ENCODE measurements at places on chromosomes 5 and 9. TPM values are rescaled to one million over a fixed set of nuclear protein-coding genes. Genes with fewer than 3 reads are reported as not detected.

ESM1 gene
- 1.4 TPM for total RNA-seq

GRCh38 chr5:151075698-151076331, 5.0 kb downstream of the TNIP1 start:
- no peak for DNase-seq

- no peak for DNase-seq
These were observed 36.5 kb downstream of the ZCCHC7 start for GRCh38 chr9:37156781-37157356.

DNA sequence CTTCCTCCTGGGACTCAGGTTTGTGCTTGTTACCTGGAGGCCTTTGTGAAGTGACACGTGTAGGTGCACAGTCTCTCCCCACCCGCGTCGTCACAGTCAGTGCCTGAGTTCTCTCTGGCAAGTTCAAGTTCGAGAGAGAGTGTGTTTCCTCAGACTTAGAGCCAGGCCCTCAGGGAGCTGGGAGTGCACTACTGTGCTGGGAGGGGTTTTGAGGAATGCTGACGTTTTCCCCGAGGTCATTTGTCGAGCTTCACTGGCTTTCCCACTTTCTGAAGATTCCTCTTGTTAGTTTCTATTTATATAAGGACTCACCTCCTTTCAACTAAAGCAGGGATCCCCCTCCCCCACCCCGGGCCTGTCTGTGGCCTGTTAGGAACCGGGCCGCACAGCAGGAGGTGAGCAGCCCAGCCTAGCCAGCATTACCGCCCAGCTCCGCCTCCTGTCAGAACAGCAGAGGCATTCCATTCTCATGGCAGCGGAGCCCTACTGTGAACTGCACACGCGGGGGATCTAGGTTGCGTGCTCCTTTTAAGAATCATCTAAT, 209.2 kb downstream of the DIRAS2 start:
- no peak for DNase-seq

RAD1 gene
- total RNA-seq = 27.4 TPM

DNA sequence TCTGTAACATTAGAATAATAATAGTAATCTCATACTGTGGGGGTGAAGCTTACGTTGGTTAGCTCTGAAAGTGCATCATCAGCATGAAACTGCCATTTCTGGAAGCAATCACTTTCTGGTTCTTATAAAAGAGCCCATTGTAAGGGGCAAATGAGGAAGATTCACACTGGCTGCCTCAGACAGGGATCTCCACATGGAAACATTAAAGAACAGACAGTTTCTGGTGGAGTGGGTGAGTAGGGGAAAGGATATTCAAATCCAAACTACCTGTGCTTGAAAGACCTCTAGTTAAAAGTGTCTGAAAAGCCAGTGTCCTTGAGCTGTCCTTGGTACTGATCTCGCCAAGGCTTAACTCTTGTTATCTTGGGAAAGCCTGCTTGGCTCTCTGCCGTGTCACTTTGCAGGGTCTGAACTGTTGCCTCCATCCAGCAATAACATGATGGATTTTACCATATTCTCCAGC, 19.1 kb upstream of the SLC31A2 start:
- no peak for DNase-seq

GRCh38 chr9:104810421-104811339, 46.8 kb downstream of the NIPSNAP3B start:
- DNase-seq = no peak

- DNase-seq = no peak
These were observed 762.3 kb downstream of the PRELID2 start for GRCh38 chr5:145072889-145073288.

DNA sequence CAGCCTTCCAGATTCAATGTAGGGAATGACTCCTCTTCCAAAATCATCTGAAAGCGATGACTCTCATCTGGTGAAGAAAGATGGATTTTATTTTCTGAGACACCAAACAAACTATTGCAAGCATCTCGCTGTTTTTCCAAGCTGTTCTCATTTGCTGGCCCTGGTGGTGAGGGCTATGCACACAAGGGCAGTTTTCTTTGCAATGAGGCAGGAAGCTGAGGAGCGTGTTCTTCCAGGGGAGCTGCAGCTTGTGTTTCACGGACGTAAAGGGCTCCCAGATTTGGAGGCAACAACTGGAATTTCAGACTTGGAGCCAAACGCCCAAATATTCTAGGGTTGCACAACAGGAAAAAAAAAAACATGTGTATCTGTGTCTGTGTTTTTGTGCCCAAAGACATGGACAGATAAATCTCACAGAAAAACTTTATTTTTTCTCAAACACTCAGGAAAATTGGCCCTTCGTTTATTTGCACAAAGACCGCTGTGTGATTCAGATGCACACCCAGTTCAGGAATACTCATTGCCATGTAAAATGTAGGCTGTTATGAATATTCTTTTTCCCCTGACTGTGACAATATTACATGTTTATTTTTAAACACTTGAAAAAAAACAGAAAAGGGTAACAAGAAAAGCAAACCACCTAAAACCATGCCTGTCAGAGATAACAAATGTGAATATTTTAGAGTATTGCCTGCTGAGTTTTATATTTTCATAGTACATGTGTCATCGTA, 151.3 kb downstream of the GAS1 start:
- DNase-seq = no peak

DNA sequence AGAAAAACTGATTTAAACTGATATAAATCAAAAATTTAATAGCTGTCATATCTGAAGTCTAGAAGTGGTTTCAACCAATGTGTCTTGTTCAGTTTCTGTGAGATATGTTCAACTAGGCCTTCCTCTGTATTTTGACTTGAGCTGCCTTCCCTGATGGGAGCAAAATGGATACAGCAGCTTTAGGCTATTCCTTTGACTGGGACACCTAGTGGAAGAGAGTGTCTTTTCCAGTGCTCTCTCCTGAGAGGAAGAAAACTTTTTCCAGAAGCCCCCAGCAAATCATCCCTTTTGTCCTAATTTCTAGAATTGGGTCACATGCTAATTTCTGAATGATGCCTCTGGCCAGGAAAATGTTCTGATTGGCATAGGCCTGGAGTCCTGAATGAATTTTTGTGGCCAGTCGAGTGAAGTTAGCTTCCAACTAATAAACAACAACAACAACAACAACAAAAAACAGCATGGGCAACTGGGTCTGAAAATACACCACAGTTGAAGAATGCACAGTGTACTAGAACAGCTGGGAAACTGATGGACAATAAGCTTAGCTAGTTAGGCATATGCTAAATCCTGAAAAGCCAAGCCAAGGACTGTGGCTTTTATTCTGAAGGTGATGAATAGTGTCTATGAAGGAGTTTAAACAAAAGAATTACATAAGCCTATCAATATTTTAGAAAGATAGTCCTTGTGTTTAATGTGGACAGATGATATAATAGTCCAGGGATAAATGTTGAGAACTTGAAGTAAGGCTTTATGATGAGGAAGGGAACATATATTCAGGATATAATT, 125.7 kb downstream of the FBN2 start:
- DNase-seq = no peak

DNA sequence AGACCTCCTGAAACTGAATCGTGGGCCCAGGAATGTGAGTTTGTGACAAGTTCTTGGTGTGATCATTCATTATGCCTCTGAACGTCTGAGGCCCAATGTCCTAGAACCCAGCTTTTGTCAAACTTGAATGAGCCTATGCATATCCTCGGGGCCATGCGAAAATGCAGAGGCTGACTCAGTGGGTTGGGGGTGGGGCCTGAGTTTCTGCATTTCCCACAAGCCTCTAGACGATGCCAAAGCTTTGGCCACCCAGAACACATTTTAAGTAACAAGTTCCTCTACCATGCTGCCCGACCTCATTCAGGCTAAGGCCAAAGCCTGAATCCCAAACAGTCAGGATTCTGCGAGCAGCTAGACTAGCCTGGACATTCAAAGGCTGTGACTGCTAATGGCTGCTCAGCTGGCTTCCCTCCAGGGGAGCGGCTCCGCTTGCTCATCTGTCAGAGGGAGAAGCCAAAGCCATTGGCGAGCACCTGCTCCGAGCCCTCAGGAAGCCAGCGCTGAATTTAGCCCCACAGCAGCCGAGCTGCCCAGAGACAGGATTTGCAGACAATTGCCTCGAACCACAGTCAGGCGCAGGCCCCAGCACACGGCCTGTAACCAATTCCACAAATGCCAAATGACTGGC, 177.5 kb downstream of the ZDHHC21 start:
- no peak for DNase-seq

SAXO1 gene
- total RNA-seq = 0.06 TPM

DNA sequence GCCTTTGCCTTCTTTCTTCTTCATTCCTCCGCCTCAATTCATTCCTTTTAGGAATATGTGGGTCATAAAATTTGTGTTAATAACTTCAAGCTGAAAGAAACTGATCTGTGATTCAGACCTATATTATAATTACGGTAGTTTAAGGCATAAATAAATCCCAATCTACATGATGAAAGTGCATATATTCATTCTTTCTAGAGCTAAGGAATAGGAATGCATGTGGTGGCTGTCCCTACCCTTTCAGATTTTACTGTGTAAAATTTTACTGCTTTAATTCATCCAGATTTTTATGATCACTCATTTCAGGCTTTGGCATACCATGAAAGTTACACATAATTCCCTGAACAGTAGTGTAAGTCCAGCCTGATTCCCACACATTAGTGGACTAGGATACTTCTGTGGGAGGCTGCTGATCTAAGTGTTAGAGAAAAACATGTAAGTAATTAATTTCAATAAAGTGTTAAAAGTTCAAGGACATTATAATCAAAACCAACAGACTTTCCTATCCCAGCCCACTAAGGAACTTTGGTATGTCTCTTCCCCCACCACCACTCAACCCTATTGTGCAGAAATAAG, 83.1 kb downstream of the HINT1 start:
- DNase-seq = no peak

SEMA6A gene
- total RNA-seq = 8.4 TPM

GRCh38 chr9:124721109-124721906, 49.8 kb downstream of the NR6A1 start:
- DNase-seq = no peak

DNA sequence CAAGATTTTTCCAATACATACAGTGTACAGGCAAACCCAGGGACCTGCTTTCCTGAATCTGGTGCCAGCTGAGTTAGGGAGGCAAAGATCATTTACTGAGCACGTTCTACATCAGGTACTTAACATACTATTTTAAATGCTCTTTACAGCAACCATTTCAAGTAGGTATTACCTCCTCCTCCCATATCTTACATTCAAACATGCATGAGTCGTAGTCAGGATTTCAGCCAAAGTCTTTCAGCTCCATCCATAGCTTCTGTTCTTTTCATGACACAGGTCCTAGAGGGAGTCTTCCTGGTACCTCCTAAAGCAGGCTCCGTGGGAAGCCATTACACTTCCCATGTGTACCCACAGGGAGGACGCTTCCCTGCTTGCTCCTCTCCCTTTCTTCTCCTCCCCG, 11.7 kb downstream of the KCNV2 start:
- no peak for DNase-seq

GRCh38 chr5:173016598-173017046, 33.1 kb downstream of the ATP6V0E1 start:
- DNase-seq = no peak

GPR150 gene
- not detected for total RNA-seq

DNA sequence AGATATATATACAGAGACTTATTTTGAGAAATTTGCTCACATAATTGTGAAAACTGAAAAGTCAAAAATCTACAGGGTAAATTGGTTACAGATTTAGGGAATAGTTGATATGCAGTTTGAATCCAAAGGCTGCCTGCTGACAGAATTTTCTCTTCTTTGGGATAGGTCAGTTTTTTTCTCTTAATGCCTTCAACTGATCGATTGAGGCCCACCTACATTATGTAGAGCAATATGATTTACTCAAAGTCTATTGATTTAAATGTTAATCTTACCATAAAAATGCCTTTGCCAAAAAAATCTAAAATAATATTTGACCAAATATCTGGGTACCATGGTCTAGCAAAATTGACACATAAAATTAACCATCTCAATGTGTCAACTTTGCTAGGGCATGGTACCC, 3.9 kb upstream of the GHR start:
- DNase-seq = no peak

GRCh38 chr5:98795243-98795642, 21.8 kb downstream of the RGMB start:
- no peak for DNase-seq

DNA sequence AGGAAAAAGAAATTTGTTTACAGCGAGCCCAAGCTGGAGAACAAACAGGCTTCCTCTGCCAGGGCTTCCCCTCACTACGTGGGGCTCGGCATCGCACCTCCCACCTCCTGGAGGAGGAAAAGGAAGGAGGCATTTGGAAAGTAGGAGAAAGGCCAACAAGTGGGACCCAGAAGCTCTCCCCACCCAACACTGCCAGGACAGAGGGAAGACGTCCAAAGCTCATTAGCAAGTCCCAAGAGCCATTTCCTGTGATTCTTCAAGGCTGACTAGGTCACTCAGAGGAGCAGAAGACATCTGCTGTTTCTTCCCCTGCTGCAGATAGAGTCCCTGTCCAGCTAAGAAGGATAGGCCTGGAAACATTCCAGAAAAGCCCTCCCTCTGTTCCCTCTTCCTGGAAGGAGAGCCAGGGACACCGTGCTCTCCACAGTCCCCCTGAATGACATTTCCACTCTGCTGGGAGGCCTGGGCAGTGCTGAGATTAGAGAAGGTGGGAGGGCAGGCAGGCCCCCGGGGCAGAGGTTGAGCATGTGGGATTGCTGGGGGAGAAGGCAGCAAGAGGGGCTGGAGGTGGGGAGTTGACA, 57.0 kb upstream of the NEURL1B start:
- peak; percentile 72 for DNase-seq

GRCh38 chr9:121992571-121993212, 100.4 kb downstream of the TTLL11 start:
- DNase-seq = peak; percentile 34

- DNase-seq = no peak
These were observed 91.8 kb upstream of the OR13F1 start for GRCh38 chr9:104412238-104412637.

DNA sequence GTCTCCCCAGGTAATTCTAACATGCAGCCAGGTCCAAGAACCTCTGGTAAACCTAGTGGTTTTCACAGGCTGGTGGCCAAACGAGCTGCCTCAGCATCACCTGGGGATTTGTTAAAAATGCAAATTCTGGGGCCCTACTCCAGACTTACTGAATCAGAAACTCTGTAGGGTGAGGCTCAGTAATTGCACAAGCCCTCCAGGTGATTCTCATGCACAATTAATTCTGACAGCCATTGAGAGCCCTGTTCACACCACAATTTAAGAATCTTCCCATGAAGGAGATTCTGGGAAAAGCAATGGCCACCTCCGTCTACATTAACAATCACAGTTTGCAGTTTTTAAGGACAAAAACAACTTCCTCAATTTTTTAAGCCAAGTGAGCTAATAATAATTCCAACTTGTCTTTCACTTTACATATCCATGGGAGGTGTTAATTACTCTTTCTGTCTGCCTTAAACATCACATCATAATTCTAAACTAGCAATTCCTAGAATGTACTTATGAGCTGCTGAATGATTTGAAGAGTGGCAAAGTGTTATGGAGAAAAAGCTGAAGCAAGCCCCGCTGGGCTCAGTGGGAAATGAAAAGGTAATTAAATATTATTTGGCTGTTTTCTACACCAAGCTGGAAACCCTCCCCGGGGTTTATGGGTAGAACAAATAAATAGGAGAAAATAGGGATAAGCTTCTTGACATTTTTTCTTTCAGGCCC, 70.0 kb downstream of the GLDC start:
- DNase-seq = no peak

SNX2 gene
- 30.6 TPM for total RNA-seq

GRCh38 chr9:76232861-76233489, 161.3 kb downstream of the RFK start:
- DNase-seq = no peak

SEC61B gene
- 44.6 TPM for total RNA-seq

PRRX2 gene
- 1.2 TPM for total RNA-seq

PCDHB5 gene
- 4.3 TPM for total RNA-seq

- no peak for DNase-seq
These were observed 136.2 kb downstream of the FANCC start for GRCh38 chr9:95181226-95181818.

Data from heart right ventricle (tissue), 16 donors.